ENCODE measurements at places on chromosomes 1 and 21. TPM values are rescaled to one million over a fixed set of nuclear protein-coding genes. Genes with fewer than 3 reads are reported as not detected.

DNA sequence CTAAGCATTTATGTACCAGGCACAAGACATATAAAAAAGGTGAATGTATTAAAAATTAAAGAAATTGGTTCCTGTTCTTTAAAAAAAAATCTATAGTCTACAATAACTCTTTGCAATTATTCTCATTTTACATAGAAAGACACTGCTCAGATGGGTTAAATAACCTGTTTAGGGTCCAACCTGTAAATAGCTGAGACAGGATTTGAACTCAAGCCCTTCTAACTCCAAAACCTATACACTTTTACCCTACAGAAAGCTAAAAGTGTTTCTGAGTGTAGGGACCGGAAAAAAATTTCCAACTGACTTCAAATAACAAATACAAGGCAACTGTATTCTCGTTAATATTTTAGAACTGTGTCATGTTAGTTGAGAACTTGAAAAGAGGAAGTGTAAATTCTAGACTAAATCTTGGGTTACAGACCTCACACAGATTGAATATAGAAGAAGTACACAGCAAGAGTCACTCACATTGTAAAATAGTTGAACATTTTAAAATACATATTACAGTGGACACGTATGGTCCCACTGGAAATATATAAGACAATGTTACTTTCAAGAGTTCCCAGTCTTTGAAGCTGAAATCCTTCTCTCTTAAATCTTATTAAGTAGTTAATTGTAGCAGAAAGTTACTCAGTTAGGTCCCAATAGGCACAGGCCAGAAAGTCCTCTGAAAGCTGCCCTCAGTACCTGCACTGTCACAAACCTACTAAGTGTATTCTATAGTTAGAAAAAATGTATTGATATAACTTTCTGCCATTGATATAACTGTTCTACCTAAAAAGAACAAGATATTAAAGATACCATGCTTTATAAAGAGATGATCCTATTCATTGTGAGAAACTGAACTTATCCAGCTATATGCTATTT is 7.3 kb downstream of the EDEM3 start:
- H3K27me3 ChIP-seq = no peaks in the 10 kb centered on the region
- H3K4me1 ChIP-seq = no peaks in the 10 kb centered on the region
- H3K36me3 ChIP-seq = no peaks in the 10 kb centered on the region
- no peak for DNase-seq
- no peak overlapping the region for H3K4me3 ChIP-seq

- no peaks in the 10 kb centered on the region for H3K4me1 ChIP-seq
- H3K27me3 ChIP-seq = no peaks in the 10 kb centered on the region
- peak overlapping the region; percentile 21 for H3K27ac ChIP-seq
- H3K36me3 ChIP-seq = no peaks in the 10 kb centered on the region
Measured at GRCh38 chr21:35048183-35048601, 910 bp downstream of the RUNX1 start.

DNA sequence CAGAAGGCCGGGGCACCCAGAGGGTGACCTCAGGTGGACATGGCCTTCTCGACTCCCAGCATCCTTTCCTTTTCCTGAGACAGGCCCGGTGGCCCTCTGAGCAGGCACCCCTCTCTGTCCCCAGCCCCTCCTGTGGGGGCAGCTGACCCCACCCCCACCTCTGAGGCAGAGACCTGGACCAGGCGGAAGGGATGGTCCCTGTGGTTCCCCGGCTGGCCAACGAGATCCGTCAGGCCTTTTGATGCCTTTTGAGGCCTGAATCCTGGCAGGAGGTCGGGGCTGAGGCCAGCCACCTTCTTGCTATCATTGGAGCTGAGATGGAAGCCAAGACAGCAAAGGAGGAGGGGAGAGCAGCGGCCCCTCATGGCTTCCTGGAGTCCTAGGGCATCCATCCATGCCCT is 50.2 kb upstream of the ACTRT2 start:
- no peak overlapping the region for H3K4me3 ChIP-seq
- H3K4me1 ChIP-seq = no peaks in the 10 kb centered on the region
- H3K27me3 ChIP-seq = no peaks in the 10 kb centered on the region
- no peaks in the 10 kb centered on the region for H3K36me3 ChIP-seq
- DNase-seq = no peak

GRCh38 chr1:23237508-23237907 is 20.2 kb upstream of the HTR1D start:
- H3K4me3 ChIP-seq = no peak overlapping the region
- no peak for DNase-seq
- H3K27me3 ChIP-seq = no peaks in the 10 kb centered on the region
- H3K36me3 ChIP-seq = no peaks in the 10 kb centered on the region
- no peak overlapping the region for H3K27ac ChIP-seq
- H3K4me1 ChIP-seq = no peaks in the 10 kb centered on the region

LCE6A gene
- not detected for total RNA-seq

GRCh38 chr1:31926252-31926651 is 11.9 kb downstream of the PTP4A2 start:
- no peak overlapping the region for H3K4me3 ChIP-seq
- no peaks in the 10 kb centered on the region for H3K27me3 ChIP-seq
- H3K36me3 ChIP-seq = no peaks in the 10 kb centered on the region
- no peak overlapping the region for H3K27ac ChIP-seq
- DNase-seq = no peak

- H3K36me3 ChIP-seq = no peaks in the 10 kb centered on the region
- peak overlapping the region; percentile 41 for H3K27ac ChIP-seq
- peaks cover 5% of the 10 kb centered on the region for H3K27me3 ChIP-seq
- no peak overlapping the region for H3K4me3 ChIP-seq
- no peak for DNase-seq
Measured at GRCh38 chr1:29708796-29709703, 472.7 kb downstream of the PTPRU start.

DNA sequence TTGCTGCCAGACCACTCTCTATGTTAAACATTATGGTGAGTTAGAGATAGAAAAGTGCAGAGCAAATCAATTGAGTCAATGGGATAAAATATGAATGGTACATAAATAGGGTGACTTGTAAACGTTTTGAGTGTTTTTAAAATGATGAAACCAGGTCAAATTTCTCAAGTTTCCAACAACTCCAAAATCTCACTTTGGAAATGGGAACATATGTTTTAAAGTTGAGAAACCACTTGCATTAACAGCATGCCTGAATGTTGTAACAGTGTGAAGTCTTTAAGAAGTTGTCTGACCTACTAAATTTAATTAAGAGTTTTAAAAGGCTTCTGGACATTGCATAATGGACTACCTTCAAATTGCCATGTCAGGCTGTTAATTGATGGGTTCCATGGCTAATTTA is 33.6 kb upstream of the RAVER2 start:
- no peak overlapping the region for H3K27ac ChIP-seq
- H3K4me1 ChIP-seq = no peaks in the 10 kb centered on the region
- H3K27me3 ChIP-seq = no peaks in the 10 kb centered on the region
- no peaks in the 10 kb centered on the region for H3K36me3 ChIP-seq

- no peaks in the 10 kb centered on the region for H3K27me3 ChIP-seq
- H3K4me1 ChIP-seq = no peaks in the 10 kb centered on the region
- no peak overlapping the region for H3K4me3 ChIP-seq
- no peak for DNase-seq
- no peaks in the 10 kb centered on the region for H3K36me3 ChIP-seq
- H3K27ac ChIP-seq = no peak overlapping the region
Measured at GRCh38 chr1:213276236-213276635, 225.2 kb downstream of the RPS6KC1 start.

SERTAD4 gene
- total RNA-seq = 47.9 TPM

DNA sequence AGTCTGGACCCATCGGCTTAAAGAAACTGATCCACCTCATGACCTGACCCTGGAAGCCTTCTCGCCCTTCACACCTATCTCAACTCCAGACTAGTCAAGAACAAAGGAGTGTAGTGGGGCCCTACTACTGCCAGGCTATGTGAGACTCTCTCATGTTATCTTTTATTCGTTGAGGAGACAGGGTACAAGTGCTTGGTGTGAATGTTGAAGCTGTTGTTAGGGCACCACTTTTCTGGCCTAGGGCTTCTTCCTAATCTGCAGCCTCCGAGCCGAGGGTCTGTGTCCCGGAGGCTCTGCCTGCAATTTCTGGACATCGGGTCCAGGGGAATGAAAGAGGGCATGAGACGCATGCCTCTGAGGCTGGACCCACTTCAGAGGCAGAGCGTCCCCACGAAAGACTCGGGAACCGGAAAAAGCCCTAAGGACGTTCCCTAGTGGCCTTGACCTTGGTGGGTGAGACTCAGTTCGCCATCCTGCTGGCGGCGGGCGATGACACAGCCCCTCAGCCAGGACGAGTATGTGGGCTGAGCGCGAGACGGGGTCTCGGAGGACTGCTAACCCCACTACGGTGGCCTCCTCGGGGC is 671 bp downstream of the DNAJC11 start:
- H3K4me3 ChIP-seq = peak overlapping the region; percentile 81
- DNase-seq = no peak
- peak overlapping the region; percentile 64 for H3K27ac ChIP-seq
- H3K4me1 ChIP-seq = peaks cover 13% of the 10 kb centered on the region
- H3K27me3 ChIP-seq = no peaks in the 10 kb centered on the region

GRCh38 chr1:157515141-157515540 is 37.2 kb downstream of the FCRL5 start:
- H3K27me3 ChIP-seq = no peaks in the 10 kb centered on the region
- H3K4me3 ChIP-seq = no peak overlapping the region
- no peak for DNase-seq
- no peak overlapping the region for H3K27ac ChIP-seq
- no peaks in the 10 kb centered on the region for H3K36me3 ChIP-seq
- no peaks in the 10 kb centered on the region for H3K4me1 ChIP-seq

GRCh38 chr1:22738069-22738435 is 27.4 kb downstream of the EPHB2 start:
- H3K27me3 ChIP-seq = no peaks in the 10 kb centered on the region
- H3K4me3 ChIP-seq = no peak overlapping the region
- no peaks in the 10 kb centered on the region for H3K4me1 ChIP-seq
- H3K27ac ChIP-seq = no peak overlapping the region

DNA sequence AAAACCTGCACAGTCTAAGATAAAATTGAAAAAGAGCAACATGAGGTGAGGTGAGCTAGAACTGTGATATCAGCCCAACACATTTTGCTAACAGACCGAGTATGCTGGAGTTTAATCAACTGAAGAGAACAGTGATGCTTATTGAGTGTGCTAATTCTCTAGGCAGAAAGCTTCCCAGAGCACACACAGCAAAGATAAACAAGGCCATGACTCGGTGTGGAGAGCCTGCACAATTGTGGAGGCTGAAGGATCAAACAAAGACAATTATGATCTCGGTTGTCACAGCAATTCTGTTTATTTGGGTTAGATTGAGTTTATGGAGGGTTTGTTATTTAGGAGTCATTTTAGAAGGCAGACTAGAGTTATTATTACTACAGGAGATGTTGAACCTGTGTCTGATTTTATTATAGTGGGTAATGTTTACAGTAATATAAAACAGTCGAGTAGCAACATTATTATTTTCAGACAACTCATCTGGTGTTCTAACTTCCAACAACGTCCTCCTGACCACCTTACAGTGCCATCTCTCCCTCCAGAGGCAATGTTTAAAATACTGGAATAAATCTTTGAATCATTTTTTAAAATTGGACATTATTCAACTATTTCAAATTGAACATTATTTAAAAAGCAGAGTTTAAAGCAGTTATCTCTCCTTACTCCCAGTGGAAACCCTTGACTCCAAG is 40.2 kb downstream of the DPT start:
- H3K27me3 ChIP-seq = no peaks in the 10 kb centered on the region
- no peak overlapping the region for H3K4me3 ChIP-seq
- DNase-seq = no peak
- H3K27ac ChIP-seq = no peak overlapping the region
- no peaks in the 10 kb centered on the region for H3K36me3 ChIP-seq

DNA sequence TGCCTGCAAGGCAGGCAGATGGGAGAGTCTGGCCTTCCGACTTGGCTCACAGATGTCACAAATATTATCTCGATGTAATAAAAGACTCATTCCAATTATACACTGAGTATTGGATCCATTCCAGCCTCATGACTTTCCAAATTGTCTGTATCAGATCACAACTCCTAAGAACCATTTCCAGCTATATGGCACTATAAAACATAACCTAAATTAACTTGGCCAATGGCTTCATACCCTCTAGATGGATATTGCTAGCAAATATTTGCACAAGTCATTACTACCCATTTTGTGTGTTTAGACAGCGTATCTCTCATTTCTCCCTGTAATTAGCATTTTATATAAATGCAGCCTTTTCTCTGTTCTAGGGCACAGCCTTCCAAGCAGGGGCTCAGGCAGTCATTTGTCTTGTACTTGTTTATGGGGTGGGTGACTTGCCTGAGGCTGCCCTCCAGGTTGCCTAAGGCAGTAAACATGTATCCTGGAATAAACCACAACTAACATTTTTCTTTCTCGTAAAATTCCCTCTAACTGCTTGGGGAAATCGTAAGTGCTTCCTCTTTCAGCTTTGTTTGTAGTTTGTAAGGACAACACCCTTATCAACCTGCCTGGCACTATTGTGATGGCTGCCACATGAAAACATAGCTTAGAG is 70.6 kb upstream of the KCNJ6 start:
- no peaks in the 10 kb centered on the region for H3K4me1 ChIP-seq
- H3K4me3 ChIP-seq = no peak overlapping the region
- no peaks in the 10 kb centered on the region for H3K36me3 ChIP-seq
- DNase-seq = no peak

GRCh38 chr1:214122110-214122509 is 134.3 kb downstream of the PROX1 start:
- no peaks in the 10 kb centered on the region for H3K27me3 ChIP-seq
- no peaks in the 10 kb centered on the region for H3K36me3 ChIP-seq
- H3K4me3 ChIP-seq = no peak overlapping the region
- H3K4me1 ChIP-seq = no peaks in the 10 kb centered on the region
- no peak overlapping the region for H3K27ac ChIP-seq
- DNase-seq = no peak

- H3K27ac ChIP-seq = no peak overlapping the region
- DNase-seq = no peak
- no peaks in the 10 kb centered on the region for H3K27me3 ChIP-seq
- H3K4me3 ChIP-seq = no peak overlapping the region
Measured at GRCh38 chr1:111911061-111911460, 78.4 kb downstream of the KCND3 start.

DNA sequence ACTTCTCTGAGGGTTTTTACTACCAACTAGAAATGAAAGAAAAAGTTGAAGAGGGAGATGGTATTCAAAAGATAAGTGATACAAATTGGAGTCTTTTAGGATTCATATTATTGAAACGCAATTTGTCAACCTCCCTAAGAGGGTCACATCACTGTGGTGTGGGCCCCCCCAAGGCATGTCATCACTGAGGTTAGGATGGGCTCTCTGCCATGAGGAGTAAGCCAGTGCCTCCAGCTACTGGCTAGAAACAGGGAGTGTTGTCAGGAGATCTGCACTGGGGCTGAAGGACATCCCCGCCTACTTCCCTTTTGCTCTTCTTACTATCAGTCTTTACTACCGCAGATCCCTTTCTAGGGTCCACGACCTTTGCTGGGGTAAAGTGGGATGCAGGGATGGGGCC is 25.9 kb downstream of the ITSN1 start:
- H3K27ac ChIP-seq = no peak overlapping the region
- no peak for DNase-seq
- H3K36me3 ChIP-seq = no peaks in the 10 kb centered on the region
- no peak overlapping the region for H3K4me3 ChIP-seq

TFAP2E gene
- total RNA-seq = 2.6 TPM

CZIB gene
- total RNA-seq = 60.6 TPM

GBP6 gene
- 0.44 TPM for total RNA-seq

C1orf94 gene
- total RNA-seq = not detected

GRCh38 chr1:39392851-39393573 is 98.4 kb upstream of the BMP8A start:
- H3K36me3 ChIP-seq = no peaks in the 10 kb centered on the region
- H3K27me3 ChIP-seq = no peaks in the 10 kb centered on the region
- peaks cover 3% of the 10 kb centered on the region for H3K4me1 ChIP-seq

HFM1 gene
- total RNA-seq = 0.73 TPM

All from breast epithelium (tissue), 4 donors.